NCI-H1694 treated with DMSO at 0.1 percent for 48 hours (cell line): ENCODE measurements at places on chromosomes 16 and 17.

- DNase-seq, result no peak
Observed at GRCh38 chr17:34195987-34196386, 59.1 kb upstream of the CCL2 start.

DNA sequence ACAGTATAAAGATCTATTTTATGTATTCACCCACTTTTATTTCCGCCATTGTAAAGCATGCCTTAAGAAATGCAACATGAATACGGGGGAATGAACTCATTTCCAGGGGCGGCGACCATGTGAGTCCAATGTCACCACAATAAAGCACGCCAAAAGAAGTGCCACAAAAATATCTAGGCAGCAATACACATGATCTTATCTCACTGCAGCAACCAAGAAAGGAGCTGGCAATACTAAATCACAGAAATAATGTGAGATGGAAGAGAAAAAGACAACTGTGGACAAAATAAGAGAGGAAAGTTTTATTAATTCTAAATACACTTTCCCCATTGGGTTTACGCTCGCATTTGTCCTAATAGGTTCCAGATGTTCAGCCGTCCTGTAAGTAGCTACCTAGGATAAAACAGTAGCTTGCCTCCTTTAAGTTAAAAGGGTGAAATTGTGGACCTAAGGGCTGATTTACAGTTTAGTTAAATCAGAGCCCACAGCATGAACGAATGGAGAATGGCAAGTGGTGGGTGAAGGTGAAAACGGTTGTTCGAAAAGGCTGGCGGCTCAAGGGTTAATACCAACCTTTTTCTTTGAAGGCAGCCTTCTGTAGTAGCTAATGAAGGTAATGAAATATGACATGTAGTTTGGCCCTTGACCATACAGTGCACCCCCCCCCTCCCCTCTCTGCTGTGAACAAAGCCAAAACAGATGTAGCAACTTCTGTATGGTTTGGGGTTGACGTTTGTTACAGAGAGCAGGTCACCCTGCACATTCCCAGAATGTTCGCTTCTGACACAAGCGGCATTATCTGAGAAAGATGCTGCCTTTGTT is 504.2 kb upstream of the PSMD7 start:
- DNase-seq, result no peak

DNA sequence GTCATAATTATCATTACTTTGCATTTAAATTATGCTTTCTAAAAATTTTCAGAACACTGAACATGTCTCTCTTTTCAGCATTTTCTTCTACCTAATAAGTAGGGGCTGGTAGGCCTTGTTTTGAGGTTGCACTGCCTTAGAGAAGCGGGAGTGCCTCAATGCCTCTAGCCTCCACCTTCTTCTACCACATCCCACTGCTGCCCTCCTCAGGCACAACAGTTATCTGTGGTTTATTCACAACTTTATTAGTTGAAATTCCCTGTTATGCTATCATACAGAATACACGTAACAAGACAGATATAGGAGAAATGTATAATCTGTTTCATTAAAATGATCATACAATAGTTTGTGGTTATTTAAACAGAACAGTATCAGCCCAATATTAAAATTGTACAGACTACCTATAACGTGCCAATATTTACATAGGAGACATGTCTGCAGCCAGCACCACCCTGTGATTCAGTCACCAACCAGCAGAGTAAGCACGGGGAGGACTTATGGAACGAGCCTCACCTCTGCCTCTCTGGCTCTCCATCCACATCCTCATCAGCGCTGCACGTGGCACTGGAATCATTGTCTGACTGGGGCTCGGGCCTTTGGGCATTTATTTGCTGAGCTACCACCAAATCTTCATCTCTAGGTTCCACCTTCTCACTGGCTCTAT is 101.2 kb downstream of the TTC19 start:
- no peak for DNase-seq

DNA sequence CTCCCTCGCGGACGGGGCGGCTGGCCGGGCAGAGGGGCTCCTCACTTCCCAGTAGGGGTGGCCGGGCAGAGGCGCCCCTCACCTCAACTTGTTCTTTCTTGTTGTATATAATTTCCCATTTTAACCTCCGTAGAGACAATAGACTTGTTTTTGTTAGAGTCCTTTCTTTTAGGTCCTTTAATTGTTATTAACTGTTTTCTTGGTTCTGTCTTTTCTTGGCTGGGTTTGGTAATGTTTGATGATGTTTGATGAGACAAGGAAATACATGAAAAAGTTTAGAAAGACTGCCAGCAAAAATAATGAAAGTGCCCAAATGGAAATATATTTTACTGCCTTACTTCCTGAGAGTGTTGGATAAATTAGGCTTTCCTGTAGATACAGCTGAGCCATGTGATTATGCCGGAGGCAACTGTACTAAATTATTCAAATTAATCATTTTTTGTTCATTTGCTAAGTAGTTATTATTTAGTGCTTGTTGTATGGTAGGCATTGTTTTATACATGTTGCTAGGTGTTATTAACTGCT is 30.9 kb downstream of the PRPSAP2 start:
- DNase-seq, result no peak

- DNase-seq, result no peak
Observed at GRCh38 chr16:53910990-53911389, 207.0 kb downstream of the FTO start.

DNA sequence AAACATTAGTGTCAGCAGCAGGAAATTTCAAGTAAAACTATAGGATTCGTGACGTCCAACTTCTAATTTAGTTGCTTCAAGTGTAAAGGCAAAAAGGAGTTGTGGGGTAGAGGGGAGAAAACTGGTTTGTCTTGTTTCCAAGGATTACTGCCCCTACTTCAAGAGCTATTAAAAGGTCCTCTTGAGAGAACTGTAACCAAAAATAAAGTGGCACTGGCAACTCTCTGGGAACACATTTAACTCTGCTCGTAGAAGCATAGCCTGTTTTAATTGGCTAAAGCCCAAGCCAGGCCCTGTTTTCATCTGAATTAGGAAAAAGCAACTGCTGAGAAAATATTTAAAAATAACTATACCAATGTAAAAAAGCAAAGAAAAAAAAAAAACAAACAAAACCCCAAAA is 51.8 kb upstream of the AKAP1 start:
- DNase-seq, result no peak

DNA sequence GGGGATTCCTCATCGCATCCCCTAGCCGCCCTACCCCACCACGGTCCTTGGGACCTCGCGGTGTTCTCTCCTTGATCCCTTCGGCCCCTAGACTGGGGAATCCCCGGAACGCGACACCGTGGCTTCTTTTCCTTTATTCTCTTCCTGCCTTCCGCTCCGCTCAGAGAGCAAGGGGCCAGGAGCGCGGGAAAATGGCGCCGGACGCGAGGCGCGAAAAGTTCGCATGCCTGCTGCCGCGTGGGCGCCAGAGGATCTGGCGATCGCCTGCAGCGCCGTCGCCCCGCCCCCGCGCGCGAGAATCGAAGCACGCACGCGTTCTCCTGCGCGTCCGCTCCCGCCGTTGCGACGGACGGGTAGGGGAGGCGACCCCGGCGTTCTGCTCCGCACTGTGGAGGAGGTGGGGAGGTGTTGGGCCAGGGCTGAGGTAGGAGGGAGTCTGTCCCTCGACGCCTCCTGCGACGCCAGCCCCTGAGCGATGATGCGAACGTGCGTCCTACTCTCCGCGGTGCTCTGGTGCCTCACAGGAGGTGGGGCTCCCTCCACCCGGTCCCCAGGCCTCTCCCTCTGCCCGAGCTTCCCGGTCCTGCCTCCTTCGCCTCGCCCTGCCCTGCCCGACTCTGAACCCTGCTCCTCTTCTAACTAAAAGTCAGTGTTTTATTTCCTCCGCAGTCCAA is at the start of gene ZPBP2:
ZPBP2 (plus strand) TSS at position 323 of the 674 bp plus-strand sequence; CDS start at position 476, 153 bp downstream.
- DNase-seq, result no peak

GRCh38 chr17:56583772-56584171 is 9.7 kb upstream of the NOG start:
- DNase-seq, result no peak

- no peak for DNase-seq
Observed at GRCh38 chr16:50602531-50603205, 54.5 kb downstream of the NKD1 start.

- no peak for DNase-seq
Observed at GRCh38 chr16:85407-85782, 7.4 kb downstream of the MPG start.

- no peak for DNase-seq
Observed at GRCh38 chr16:24075931-24076716, 180.0 kb upstream of the CACNG3 start.

DNA sequence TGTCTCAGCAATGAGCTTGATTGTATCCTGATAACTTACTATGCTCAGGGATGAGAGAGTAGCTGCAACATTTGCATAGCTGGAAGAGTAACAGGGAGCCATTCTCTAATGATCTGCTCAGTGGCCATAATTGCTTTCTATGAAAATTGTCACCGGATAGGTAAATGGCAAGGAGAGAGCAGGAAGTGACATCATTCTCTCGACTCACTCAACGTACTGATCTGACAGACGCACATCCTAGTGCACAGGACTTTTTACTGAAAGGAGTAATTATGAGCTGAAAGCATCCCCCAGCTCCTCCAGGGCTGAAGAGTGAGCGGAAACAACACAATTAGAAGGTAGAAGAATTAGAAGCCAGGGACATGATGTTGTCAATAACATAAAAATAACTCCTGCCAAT is 71.8 kb downstream of the IRX5 start:
- DNase-seq, result no peak

DNA sequence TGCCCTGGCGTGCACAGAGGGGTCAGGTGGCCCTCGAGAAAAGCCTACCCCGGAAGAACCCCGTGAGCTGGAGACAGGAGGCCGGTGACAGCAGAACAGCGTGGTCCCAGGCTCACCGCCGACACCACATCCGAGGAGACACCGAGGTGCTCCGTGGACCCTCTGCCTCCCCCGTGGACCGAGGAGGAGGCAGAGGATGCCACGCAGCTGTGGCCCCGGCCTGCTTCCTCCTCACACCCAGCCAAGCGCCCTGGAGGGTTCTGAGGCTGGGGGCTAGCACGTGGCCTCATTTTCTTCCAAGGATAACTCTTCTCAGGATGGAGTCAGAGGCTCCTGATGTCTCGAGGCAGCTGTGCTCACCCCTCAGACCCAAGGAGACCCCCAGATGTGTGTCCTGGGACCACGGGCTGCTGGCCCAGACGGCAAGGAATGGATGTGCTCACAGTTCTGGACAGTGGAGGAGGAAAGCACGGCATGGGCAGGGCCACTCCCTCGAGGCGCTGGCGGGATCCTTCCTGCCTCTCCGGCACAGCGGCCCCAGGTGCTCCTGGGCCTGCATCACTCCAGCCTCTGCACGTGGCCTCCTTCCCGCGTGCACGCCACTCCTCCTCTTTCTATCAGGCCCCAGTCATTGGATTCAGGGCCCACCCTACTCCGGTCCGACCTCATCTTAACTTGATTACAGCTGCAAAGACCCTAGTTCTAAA is 4.4 kb upstream of the PVALEF start:
- DNase-seq, result no peak

DNA sequence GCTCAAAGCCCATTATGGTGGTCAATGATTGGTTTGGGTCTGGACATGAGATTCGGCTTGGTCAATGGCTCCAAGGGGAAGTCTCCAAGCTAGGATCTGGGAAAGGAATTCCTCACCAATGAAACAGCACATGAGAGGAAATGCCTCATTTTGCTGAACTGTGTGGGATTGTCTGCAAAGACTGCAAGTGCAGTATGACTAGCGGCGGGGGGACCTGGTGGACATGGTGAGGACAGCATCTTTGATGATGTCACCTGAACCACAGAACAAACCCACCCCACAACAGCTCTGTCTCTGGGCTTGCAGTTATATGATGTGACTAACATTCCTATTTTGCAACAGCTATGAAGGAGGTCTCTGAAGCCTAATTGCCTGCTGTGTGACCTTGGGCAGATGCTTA is 50.6 kb upstream of the NKD1 start:
- DNase-seq, result no peak

DNA sequence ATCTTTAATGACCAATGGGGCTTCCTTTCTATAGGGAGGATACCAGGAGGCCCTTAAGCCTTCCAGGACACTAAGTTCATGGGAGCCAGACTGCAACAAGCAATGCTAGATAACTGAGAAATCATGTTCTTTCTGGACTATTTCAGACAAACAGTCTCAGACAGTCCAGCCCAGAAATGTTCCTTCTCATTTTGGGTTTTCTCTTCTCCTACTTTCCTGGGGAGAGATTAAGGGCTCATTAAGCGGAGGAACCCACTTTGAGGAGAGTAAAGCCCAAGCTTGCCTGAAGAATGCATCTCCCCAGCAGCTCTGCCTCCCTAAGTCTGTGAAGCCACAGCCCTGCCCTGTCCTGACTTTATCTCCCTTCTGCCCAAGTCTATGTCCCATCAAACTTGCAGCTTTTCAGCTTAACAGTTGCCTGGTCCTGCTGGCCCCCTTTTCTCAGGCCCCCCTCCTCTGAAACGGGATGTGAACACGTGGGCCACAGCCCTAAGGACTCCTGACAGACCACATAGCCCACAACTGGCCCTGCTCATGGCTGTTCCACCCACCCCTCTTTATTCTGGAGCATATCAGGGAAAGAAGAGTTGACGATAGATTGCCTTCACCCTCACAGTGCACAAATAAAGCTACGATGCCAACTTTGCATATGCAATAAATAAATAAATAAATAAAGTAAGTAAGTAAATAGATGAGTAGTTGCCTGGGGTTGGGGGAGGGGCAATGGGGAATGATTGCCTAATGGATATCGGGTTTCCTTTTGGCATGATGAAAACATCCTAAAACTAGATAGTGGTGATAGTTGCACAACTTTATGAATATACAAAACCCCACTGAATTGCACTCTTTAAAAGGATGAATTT is 111.0 kb downstream of the N4BP1 start:
- DNase-seq, result no peak

DNA sequence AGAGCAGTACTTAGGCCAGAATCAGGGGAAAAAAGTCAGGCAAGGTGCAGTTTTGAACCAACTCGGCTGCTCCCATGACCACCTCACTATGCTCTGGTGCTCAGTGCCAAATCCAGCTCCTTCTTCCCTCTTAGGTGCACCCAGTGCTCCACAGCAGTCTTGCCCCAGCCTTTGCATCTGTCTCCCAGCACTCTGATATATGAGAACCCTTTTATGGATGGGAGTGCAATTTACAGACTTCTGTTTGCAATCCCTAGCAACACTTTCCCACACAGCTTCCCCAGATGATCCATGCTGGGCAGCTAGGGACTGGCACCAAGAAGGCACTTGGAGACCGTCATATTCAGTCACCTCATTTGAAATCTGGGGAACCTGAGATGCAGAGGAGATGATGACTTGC is 267.9 kb upstream of the CCL2 start:
- no peak for DNase-seq

GRCh38 chr17:76335716-76336381 is 17.9 kb downstream of the PRPSAP1 start:
- DNase-seq, result no peak

GRCh38 chr17:27218719-27219488 is 75.0 kb upstream of the WSB1 start:
- DNase-seq, result no peak

GRCh38 chr16:78884204-78884603 is 716.3 kb downstream of the MAF start:
- DNase-seq, result peak; percentile 1

- no peak for DNase-seq
Observed at GRCh38 chr17:17830740-17831207, 6.0 kb downstream of the SREBF1 start.

DNA sequence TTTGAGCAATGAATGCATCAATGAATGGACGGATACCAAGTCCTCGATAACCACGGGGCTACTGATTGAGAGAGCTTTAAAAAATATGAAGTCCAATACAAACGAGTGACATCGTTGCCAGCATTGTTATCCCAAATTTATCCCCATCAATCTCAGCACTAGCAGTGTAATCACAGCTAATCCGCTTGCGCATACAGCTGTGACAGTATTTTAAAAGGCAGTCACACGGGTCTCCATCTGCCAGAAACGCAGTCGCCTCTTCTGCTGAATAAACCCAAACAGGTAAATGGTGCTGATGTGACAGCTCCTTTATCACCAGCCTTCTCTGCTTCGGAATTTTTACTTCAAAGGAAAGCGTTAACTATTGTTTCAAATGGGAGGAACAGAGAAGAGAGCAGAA is 311.1 kb downstream of the XYLT1 start:
- DNase-seq, result peak; percentile 54
